NCI-H2107 (cell line): ENCODE measurements at places on chromosomes 7 and 10.

DNA sequence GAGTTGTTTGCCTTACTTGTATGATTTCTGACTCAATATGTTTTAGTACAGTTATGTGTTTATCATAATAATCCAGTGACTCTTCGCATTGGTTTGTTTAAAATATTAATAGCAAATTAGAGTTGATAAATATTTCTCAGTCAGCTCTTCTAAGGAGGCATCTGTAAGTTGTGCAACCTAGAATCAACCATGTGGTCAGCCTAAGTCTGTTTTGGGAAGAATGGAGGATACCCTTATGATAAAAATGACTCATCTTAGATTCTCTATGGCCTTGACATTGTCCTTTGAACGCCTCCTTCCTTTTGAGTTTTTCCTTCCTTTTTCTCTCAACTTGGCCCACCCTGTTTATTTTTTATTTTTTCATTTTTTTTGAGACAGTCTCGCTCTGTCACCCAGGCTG is 18.8 kb downstream of the DNAJC9 start:
- DNase-seq, result no peak

GRCh38 chr10:74518061-74518460 is 308.3 kb upstream of the KAT6B start:
- DNase-seq, result no peak

- no peak for DNase-seq
These were observed 57.1 kb downstream of the COL28A1 start for GRCh38 chr7:7478569-7478968.

GRCh38 chr10:30846710-30847109 is 185.0 kb downstream of the ZNF438 start:
- DNase-seq, result no peak

GRCh38 chr7:33678569-33679335 is 226.6 kb upstream of the BMPER start:
- DNase-seq, result no peak

DNA sequence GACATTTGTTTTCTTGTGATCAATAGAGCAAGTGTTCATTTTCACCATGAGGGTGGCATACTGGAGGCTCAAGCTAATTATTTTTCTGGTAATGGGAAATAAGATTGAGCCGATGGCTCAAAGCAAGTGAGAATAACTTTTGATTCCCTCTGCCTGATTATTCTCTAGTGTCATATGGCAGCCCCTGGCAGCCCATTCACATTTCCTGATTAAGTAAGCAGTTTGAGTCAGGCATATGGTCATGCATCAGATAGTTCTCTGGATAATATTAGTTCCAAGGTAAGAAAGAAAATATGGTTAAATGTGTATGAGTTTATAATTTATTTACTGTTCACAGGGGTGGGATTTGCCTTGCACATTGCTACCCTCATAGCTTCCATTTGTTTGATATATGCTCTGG is 109.2 kb downstream of the DYNC1I1 start:
- DNase-seq, result no peak

GRCh38 chr10:28256776-28257175 is 46.1 kb downstream of the MPP7 start:
- DNase-seq, result no peak

- DNase-seq, result no peak
These were observed 895 bp upstream of the ZNF804B start for GRCh38 chr7:88758381-88759229.

DNA sequence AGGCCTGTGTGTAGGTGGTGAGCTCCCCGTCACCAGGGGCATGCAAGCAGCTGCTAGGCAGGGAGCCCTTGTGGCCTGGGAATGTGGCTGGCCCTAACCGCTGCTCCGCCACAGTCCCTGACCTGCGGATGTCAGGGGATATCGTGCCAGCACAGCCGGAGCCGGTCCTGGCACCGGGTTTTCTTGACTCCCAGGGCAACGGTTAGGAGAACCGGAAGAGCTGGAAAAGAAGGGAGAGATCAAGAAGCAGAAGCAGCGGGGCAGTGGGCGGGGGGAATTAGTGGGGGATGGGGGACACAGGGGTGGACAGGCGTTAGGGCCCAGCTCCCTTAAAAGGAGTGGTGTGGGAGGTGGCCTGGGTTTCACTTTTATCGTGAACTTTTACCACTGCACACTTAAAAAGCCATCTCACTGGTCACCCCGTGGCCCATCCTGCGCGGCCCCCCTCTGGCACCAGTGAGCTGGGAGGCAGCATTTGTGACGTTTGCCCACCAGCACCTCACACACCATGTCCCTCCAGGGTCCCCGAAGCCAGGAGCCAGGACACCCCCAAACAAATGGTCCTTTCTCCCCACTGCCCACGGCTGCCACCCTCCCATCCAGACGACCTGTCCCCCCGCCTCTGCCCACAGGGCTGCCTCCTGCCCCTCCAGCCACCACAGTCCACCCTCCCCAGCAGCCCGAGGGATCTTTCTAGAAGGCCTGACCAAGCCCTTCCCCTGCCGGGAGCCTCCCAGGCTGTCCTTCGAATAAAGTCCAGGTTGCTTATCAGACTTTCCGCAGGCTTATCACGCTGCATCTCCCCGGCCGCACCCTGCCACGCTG is 1.8 kb upstream of the MICALL2 start:
- no peak for DNase-seq
